Neural progenitor cell (in vitro differentiated cells): ENCODE measurements at places on chromosomes 7 and 10.

- H3K27ac ChIP-seq, result no peak overlapping the region
- H3K27me3 ChIP-seq, result no peaks in the 10 kb centered on the region
- no peaks in the 10 kb centered on the region for H3K36me3 ChIP-seq
- peaks cover 5% of the 10 kb centered on the region for H3K4me1 ChIP-seq
Measured at GRCh38 chr7:128859232-128860157, 3.2 kb upstream of the ATP6V1F start.

DNA sequence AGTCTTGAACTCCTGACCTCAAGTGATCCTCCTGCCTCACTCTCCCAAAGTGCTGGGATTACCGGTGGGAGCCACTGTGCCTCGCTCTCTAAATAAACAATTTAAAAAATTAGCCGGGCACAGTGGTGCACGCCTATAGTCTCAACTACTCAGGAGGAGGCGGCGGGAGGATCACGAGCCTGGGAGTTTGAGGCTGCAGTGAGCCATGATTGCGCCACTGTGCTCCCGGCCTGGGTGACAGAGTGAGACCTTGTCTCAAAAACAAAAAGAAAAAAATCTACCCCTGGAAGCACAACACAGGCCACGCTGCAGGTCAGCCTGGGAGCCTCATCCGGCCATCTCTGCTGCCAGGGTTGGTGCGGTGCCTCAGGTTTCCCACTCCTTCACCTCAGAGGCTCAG, 3.8 kb upstream of the EIF3B start:
- H3K36me3 ChIP-seq, result no peaks in the 10 kb centered on the region
- H3K27ac ChIP-seq, result no peak overlapping the region
- no peak for DNase-seq
- no peaks in the 10 kb centered on the region for H3K27me3 ChIP-seq
- peaks cover 9% of the 10 kb centered on the region for H3K4me1 ChIP-seq

DNA sequence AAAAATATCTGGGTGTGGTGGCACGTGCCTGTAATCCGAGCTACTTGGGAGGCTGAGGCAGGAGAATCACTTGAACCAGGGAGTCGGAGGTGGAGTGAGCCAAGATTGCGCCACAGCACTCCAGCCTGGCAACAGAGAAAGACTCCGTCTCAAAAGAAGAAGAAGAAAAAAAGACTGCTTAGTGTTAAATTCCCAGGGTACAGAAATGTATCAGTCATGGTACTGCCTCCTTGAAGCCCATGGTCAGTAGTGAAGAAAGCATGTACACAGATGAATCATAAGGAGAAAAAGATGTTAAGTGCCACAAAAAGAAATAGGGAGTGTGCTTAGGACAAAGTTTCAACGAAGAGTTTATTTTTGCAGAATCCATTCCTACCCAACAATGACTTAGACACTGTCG, 62.5 kb upstream of the KMT2E start:
- H3K4me1 ChIP-seq, result no peaks in the 10 kb centered on the region
- no peak overlapping the region for H3K4me3 ChIP-seq
- DNase-seq, result no peak
- no peaks in the 10 kb centered on the region for H3K36me3 ChIP-seq

DNA sequence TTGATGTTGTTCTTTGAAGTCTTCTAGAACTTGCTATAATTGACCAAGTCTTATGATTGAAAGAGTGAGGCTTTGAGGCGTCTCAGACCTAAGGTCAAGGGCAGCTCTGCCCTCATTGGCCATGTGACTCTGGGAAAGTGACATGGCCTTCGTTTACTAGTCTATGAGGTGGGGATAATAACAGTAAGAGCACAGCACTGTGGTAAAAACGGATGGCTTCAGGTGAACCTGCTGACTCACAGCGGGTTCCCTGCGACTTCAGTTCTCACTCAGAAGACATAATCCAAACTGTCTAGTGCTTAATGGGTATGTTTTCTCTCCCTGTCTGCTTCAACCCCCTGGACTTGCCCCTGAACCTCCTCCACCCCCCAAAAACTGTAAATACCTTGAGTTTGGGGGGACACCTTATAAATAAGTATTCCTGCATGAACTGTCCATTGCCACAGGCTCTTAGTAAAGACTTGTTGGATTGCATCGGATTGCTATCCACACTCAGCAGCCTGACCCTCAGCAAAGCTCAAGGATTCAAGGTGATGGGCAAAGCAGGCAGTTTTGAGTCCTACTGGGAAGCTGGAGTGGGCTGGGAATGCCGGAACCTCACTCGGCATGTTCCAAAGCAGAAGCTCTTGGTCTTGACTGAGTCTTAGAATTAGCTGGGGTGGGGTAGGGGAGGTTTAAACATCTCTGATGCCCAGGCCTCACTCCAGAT, 304.6 kb downstream of the KLF6 start:
- H3K36me3 ChIP-seq, result no peaks in the 10 kb centered on the region
- H3K27me3 ChIP-seq, result no peaks in the 10 kb centered on the region
- no peak overlapping the region for H3K27ac ChIP-seq
- no peak overlapping the region for H3K4me3 ChIP-seq

DNA sequence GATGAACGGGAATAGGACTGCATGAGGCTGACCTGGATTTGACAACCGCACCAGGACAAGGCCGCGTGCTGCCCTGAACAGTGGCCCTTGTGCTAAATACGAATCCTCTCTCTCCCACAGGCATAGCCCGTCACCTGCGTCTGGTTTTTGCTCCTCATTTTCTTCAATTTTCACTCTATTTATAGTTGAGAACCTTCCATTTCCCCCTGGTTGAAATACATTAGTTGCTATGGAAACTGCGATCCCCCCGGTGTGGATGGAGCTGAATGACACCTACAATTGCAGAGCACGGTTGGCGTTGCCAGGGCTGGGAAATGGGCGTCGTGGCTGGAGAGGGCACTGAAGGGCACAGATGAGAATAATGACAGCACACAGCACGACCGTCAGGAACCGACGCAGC, 158.6 kb upstream of the PITRM1 start:
- H3K27me3 ChIP-seq, result no peaks in the 10 kb centered on the region
- DNase-seq, result no peak
- peaks cover 27% of the 10 kb centered on the region for H3K4me1 ChIP-seq
- H3K27ac ChIP-seq, result no peak overlapping the region

- H3K4me3 ChIP-seq, result no peak overlapping the region
- H3K27me3 ChIP-seq, result no peaks in the 10 kb centered on the region
- H3K4me1 ChIP-seq, result no peaks in the 10 kb centered on the region
- DNase-seq, result no peak
- no peak overlapping the region for H3K27ac ChIP-seq
Measured at GRCh38 chr7:129470411-129470810, 31.9 kb upstream of the SMKR1 start.

DNA sequence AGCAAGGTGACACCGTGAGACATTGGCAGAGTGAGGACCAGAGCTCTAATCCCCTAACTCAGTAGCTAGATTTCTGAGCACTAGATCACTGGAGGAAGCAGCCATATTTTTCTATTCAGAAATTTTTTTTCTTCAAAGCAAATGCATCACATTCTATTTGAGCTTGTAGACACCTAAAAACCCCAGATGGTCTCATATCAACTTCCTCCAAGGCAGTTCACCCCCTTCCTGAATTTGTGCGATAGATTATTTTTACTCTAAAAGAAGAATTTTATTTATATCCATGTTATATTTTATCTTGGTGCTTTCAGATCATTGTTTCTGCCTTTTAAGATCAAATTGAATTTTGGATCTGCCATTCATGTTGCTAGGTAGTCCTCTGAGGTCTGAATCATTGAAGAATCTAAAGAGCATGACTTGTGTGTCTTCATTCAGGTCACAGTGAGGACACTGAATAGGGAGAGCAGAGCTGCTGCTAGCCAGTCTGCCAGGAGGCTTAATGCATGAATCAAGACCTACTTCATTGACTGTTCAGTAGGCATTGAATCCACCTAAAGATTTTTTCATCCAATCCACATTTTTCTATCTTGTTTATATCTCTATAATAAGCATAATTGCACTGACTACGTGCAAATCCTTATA, 92.9 kb upstream of the LRRTM3 start:
- no peaks in the 10 kb centered on the region for H3K27me3 ChIP-seq
- H3K27ac ChIP-seq, result peak overlapping the region; percentile 35
- H3K4me1 ChIP-seq, result peaks cover 31% of the 10 kb centered on the region
- DNase-seq, result no peak

GRCh38 chr10:5941579-5941978, 35.8 kb downstream of the IL15RA start:
- DNase-seq, result no peak
- no peaks in the 10 kb centered on the region for H3K36me3 ChIP-seq
- H3K4me3 ChIP-seq, result no peak overlapping the region
- H3K4me1 ChIP-seq, result no peaks in the 10 kb centered on the region

- no peaks in the 10 kb centered on the region for H3K36me3 ChIP-seq
- H3K4me1 ChIP-seq, result peaks cover 42% of the 10 kb centered on the region
- no peaks in the 10 kb centered on the region for H3K27me3 ChIP-seq
- H3K27ac ChIP-seq, result no peak overlapping the region
- no peak overlapping the region for H3K4me3 ChIP-seq
- DNase-seq, result no peak
Measured at GRCh38 chr7:69739190-69739589, 140.9 kb downstream of the AUTS2 start.

GRCh38 chr10:49562893-49563292, 24.0 kb upstream of the ERCC6 start:
- no peaks in the 10 kb centered on the region for H3K36me3 ChIP-seq
- no peaks in the 10 kb centered on the region for H3K27me3 ChIP-seq
- H3K4me1 ChIP-seq, result no peaks in the 10 kb centered on the region
- no peak overlapping the region for H3K27ac ChIP-seq
- no peak for DNase-seq

- H3K4me3 ChIP-seq, result no peak overlapping the region
- no peaks in the 10 kb centered on the region for H3K27me3 ChIP-seq
- H3K4me1 ChIP-seq, result peaks cover 17% of the 10 kb centered on the region
Measured at GRCh38 chr7:120519224-120519623, 246.2 kb downstream of the KCND2 start.

- no peak overlapping the region for H3K27ac ChIP-seq
- H3K27me3 ChIP-seq, result peaks cover 98% of the 10 kb centered on the region
- H3K4me1 ChIP-seq, result peaks cover 3% of the 10 kb centered on the region
- H3K36me3 ChIP-seq, result no peaks in the 10 kb centered on the region
Measured at GRCh38 chr7:103988468-103989199, 824 bp downstream of the RELN start.

DNA sequence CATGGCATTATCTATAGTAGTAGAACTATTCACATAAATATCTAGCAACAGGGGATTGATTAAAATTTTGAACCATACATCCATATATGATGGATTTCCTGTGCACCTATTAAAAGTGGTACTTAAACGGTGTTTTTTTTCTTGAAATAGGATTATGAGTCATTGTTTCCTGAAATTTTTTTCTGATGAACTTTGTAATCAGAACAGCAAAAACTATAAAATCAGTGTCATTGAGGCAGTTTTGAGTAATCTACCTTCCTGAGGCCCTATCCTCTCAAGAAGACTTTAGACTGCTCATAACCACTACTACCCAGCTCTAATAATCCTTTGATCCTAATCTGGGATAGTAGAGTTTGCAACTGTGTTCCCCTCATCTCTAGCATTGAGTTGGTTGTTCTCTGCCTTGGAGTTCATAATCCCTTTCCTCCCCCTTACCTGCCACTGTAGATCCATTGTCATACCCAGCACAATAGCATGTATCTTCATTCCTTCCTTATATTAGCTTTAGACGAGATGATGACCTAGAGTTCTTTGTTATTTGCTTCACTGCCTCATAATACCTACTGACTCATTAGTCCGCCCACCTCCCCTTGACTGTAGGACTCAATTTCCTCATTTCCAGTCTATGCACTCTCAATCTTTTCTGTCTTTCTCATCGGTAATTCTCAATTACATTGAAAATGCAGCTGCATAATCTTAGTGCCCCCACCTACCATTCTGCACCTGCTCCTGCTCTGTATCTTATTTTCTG, 133.4 kb downstream of the LRRC4 start:
- H3K4me3 ChIP-seq, result no peak overlapping the region
- no peak overlapping the region for H3K27ac ChIP-seq
- H3K36me3 ChIP-seq, result no peaks in the 10 kb centered on the region
- peaks cover 61% of the 10 kb centered on the region for H3K4me1 ChIP-seq
- H3K27me3 ChIP-seq, result no peaks in the 10 kb centered on the region

- no peaks in the 10 kb centered on the region for H3K4me1 ChIP-seq
- H3K36me3 ChIP-seq, result no peaks in the 10 kb centered on the region
- DNase-seq, result no peak
- no peak overlapping the region for H3K27ac ChIP-seq
Measured at GRCh38 chr7:80910228-80910627, 8.6 kb downstream of the SEMA3C start.

DNA sequence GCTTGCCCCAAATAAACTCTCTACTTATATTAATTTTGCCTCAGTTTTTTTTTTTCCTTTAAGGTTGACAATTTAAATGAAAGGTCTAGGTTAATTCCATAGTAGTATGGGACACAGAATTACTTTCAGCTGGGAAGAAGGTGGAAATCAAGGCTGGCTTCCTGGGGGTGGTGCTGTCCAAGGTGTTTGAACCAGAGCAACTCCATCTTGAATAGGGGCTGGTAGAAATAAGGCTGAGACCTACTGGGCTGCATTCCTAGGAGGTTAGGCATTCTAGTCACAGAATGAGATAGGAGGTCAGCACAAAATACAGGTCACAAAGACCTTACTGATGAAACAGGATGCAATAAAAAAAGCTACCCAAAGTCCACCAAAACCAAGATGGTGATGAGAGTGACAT, 1190.8 kb upstream of the AUTS2 start:
- DNase-seq, result no peak
- no peaks in the 10 kb centered on the region for H3K27me3 ChIP-seq
- H3K4me3 ChIP-seq, result no peak overlapping the region

DNA sequence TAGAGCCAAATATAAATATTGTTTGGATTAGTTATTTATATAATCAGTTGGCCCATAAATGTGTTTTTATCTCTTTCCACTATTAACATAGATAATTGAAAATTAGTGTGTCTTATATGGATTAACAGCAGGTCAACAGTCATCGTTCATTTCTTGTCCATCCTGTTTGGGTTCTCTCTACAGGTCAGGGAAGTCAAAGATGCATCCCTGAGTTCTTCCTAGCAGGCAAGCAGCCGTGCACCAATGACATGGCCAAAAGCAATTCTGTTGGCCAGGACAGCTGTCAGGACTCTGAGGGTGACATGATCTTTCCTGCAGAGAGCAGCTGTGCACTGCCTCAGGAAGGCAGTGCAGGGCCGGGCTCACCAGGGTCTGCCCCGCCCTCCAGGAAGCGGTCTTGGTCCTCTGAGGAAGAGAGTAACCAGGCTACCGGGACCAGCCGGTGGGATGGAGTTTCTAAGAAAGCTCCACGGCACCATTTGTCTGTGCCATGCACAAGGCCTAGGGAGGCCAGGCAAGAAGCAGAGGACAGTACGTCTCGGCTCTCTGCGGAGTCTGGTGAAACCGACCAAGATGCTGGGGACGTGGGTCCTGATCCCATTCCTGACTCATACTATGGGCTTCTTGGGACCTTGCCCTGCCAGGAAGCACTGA, 15.9 kb downstream of the FBH1 start:
- no peaks in the 10 kb centered on the region for H3K36me3 ChIP-seq
- H3K4me1 ChIP-seq, result no peaks in the 10 kb centered on the region
- no peak overlapping the region for H3K27ac ChIP-seq
- no peaks in the 10 kb centered on the region for H3K27me3 ChIP-seq
- DNase-seq, result no peak
- no peak overlapping the region for H3K4me3 ChIP-seq

- DNase-seq, result no peak
- H3K27ac ChIP-seq, result no peak overlapping the region
- H3K27me3 ChIP-seq, result no peaks in the 10 kb centered on the region
- H3K4me3 ChIP-seq, result no peak overlapping the region
- no peaks in the 10 kb centered on the region for H3K36me3 ChIP-seq
- no peaks in the 10 kb centered on the region for H3K4me1 ChIP-seq
Measured at GRCh38 chr7:128091106-128091505, 59.9 kb upstream of the LRRC4 start.
